ENCODE measurements at places on chromosomes 5 and 9.

GRCh38 chr5:169511708-169512107, 71.9 kb upstream of the SPDL1 start:
- DNase-seq = no peak

- DNase-seq = no peak
These were observed 19.9 kb downstream of the UGT3A1 start for GRCh38 chr5:35971186-35971877.

DNA sequence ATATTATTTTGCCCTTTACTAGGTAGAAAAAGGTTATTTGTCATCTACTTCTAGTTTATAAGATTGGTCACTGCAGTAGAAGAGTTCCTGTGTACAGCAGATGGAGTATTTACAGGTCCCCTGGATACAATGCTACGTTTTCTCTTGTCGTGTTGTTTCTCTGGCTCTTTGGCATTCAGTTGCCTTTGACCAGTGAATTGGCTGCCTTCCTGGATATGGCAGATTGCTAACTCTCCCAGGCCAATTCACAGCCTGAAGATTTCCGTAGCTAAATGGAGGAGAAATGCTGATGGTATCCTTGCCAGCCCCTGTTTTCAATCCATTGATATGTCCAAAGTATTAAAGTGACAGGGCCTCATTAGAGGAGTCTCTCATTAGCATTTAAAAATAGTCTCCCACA, 32.5 kb upstream of the GNAQ start:
- DNase-seq = no peak

GRCh38 chr5:132385326-132386105, 16.0 kb downstream of the SLC22A5 start:
- peak; percentile 70 for DNase-seq

DNA sequence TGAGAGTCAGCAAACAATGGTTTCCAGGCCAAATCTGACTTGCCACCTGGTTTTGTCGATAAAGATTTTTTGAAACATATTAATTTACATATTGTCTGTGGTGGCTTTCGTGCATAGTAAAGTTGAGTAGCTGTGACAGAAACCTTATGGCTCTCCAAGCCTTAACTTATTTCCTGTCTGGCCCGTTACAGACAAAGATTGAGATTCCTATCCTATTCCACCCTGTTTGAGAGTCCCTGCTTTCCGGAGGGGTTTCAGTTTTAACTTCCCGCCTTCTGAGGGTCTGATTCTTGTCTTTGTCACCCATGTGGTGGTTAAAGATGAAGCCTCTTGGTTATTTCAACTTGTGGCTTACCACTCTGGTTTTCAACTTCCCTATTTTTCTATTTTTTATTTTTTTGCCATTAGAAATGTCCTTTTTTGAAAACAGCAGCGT, 11.4 kb downstream of the OTULIN start:
- no peak for DNase-seq

DNA sequence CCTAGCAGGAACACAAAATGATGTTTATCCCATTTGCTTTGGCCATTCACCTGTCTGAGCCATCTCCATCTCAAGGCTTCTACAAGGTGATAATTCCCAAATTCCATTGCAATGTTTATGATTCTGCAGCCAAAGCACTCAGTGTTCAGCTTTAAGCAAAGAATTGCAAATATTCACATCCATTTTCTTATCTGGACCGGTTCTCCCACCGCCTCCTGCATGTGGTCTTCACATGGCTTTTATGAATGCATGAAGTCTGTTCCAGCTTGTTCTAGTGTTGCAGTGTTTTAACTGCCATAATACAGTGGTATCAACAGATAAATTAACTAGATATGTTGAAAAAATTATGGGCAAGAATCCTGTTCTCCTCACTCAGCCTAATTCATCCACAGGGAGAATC, 443.0 kb upstream of the KLF4 start:
- DNase-seq = no peak

- no peak for DNase-seq
These were observed 37.3 kb upstream of the NOTCH1 start for GRCh38 chr9:136582977-136583735.

DNA sequence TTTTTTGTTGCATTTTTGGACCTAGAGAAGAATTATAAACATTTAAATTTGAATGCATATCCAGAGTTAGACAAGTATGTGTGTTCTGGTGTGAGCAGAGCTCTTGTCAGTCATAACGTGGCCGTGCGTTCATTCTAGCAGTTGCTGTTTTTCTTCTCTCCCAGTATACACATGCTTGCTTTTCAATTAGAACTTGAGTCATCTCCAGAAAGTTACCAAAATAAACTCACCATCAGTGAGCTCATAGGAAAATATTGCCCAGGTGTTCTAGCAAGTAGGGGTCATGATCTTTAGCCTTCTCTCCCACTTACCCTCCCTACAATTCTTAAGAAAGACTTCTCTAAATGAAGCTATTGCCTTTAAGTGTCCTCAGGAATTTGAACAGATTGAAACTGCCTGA, 247.5 kb upstream of the TUT7 start:
- no peak for DNase-seq

GRCh38 chr5:177023303-177023664, 788 bp downstream of the ZNF346 start:
- DNase-seq = peak; percentile 33

DNA sequence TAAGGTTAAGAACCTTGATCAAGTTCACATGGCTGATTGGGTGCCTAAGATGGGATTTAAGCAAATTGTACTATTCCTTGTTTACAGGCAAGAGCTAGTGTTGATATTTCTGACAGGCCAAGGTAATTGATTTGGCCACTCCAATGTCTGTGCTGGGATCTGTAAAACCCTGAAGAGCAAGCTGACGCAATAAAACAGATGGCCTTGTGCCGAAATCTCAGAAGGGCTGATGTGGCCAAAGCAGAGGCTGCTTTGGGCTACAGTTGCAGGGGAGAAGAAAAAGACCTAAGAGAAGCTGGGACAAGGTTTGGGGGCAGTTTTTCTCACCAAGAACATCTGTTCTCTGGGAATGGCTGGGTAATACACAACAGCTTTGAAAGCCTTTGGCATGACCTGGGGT, 463.2 kb upstream of the ZNF608 start:
- DNase-seq = no peak

DNA sequence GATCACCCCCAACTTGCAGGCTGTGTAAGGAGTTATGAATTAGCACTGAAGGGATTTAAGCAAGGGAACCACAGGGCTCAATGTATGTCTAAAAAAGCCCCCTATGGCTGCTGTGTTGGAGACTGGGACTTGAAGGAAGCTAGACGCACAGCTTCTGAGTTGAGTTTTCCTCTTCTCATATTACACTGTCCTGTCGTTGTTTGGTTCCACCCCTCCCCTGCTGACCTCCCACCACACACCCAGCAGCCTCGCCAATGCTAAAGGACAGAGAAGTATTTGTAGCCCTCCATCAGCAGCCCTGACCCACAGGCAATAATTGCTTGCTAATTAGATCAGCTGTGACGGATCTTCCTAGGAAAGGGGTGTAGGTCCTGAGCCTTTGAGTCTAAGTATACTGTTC, 15.1 kb upstream of the CARTPT start:
- DNase-seq = no peak

DNA sequence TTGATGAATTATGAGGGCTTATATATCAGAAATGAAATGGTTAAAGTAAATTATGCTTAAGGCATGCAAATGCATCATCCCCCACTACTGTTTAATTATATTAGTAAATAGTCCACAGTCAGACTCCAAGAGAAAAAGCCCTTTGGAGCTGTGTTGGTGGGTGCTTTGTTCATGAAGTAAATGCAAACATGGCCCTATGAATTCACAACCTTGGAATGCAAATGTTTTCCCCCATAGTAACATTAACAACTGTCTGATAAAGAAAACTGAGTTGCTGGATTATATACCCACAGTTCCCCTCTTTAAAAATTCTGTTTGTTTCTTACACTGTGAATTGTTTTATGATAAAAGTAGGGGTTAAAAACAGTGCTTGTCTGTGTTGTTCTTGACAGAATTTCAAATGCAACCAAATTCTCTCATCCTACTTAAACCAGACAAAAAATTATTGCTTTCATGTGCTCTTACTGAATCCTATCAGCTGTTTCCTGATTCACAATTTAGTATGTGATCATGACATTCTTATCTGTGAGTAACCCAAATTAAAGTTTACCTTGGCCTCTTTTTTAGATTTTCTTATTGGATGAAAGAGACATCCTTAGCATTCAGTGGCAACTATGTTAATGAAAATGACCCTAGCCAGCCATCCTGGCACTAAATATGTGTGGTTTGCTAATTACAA, 48.5 kb upstream of the SNCAIP start:
- no peak for DNase-seq

DNA sequence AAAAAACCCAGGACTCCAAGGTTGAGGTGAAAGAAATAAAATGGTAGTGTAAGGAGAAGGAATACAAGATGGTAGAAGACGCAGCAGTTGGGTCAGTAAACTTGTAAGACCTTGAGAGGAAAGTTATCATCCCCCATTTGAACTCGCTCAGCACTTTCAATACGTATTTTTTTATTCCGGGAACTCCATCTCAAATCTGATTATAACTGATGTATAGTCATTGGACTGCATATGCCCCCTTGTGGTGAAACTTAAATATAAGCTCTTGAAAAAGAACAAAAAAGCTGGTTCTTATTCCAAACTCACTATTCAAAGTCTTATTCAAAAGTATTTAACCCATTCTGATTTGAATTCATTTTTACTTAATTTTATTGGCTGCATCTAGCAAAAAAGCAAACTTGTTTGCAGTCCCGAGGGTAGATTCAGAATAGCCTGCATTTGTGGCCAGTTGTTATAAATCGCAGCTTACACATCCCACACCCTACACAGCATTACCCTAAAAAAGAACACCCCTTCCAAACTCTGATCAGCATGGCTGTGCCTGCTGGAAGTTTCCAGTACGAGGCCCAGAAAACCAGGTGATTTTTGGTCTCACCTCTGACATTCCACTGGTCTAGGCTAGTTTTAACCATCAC, 118.0 kb downstream of the ESM1 start:
- peak; percentile 36 for DNase-seq

- DNase-seq = no peak
These were observed 51.4 kb downstream of the EXD3 start for GRCh38 chr9:137371521-137371941.

- DNase-seq = no peak
These were observed 30.6 kb downstream of the MAP3K1 start for GRCh38 chr5:56845904-56846480.

- DNase-seq = no peak
These were observed 166.0 kb downstream of the ADAMTSL1 start for GRCh38 chr9:18639911-18640310.

DNA sequence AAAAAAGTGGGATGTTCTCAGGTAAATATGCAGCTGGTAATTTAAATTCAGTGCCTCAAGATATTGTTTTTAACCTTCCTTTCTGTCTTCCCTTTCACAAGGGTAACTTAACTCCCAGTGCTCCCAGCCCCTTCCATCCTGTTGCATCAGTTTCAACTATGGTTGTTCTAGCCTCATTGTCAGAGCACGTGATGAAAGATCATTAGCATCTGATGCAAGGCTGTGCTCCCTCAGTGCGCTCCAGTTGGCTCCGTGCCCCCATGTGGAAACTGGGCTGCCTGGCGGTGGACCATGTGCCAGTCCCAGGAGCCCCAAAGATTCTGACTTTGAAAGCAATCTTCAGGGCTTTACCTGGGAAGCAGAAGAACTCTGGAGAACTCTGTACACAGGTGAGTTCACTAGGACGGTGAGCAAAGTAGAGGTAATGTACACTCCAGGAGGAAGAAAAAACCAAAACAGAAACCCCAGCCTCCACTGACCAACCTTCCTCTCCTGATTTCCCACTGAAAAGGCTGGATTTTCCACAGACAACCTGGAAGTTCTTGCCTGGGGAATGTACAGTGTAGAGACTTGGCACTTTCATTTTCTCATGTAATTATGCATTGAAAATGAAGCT, 96.9 kb downstream of the SLC1A3 start:
- no peak for DNase-seq

GRCh38 chr9:89655056-89655989, 50.5 kb downstream of the GADD45G start:
- no peak for DNase-seq

DNA sequence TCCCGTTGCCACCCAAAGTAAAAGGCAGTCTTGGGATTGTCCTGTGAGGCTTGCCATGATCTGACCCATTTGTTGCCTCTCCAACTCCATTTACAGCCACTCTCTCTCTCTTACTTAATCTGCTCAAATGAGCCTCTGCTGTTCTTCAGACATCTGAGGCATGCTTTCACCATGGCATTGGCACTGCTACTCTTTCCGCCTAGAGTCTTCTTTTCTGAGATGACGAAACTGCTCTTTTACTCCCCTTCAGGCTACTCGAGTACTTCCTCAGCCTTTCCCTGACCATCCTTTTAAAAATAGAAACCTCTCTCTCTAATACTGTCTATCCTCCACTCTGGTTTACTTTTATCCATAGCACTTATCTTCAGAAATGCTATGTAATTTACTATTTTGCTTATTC, 9.0 kb downstream of the FOCAD start:
- no peak for DNase-seq

GRCh38 chr5:81794226-81794625, 43.3 kb upstream of the SSBP2 start:
- DNase-seq = no peak

- DNase-seq = no peak
These were observed 48.5 kb downstream of the RNF180 start for GRCh38 chr5:64214132-64214531.

GRCh38 chr9:126296687-126297086, 29.9 kb upstream of the MVB12B start:
- no peak for DNase-seq

All from 8988T (cell line).